ENCODE measurements at places on chromosomes 5 and 9. TPM values are rescaled to one million over a fixed set of nuclear protein-coding genes. Genes with fewer than 3 reads are reported as not detected.

- H3K4me1 ChIP-seq, result no peaks in the 10 kb centered on the region
- no peak overlapping the region for H3K27ac ChIP-seq
- no peaks in the 10 kb centered on the region for H3K27me3 ChIP-seq
- no peak overlapping the region for H3K4me3 ChIP-seq
Observed at GRCh38 chr5:43802119-43802518, 199.1 kb downstream of the NNT start.

- no peaks in the 10 kb centered on the region for H3K4me1 ChIP-seq
- no peak overlapping the region for H3K4me3 ChIP-seq
- no peak for DNase-seq
Observed at GRCh38 chr5:169557838-169558237, 25.7 kb upstream of the SPDL1 start.

- H3K27me3 ChIP-seq, result no peaks in the 10 kb centered on the region
- H3K36me3 ChIP-seq, result no peaks in the 10 kb centered on the region
- H3K27ac ChIP-seq, result no peak overlapping the region
- DNase-seq, result no peak
Observed at GRCh38 chr9:77956555-77956954, 75.1 kb downstream of the GNAQ start.

CRB2 gene
- not detected for total RNA-seq

- peak; percentile 82 for DNase-seq
- H3K4me3 ChIP-seq, result peak overlapping the region; percentile 78
- H3K27ac ChIP-seq, result peak overlapping the region; percentile 76
Observed at GRCh38 chr9:120877276-120878034, 467 bp upstream of the PHF19 start.

DNA sequence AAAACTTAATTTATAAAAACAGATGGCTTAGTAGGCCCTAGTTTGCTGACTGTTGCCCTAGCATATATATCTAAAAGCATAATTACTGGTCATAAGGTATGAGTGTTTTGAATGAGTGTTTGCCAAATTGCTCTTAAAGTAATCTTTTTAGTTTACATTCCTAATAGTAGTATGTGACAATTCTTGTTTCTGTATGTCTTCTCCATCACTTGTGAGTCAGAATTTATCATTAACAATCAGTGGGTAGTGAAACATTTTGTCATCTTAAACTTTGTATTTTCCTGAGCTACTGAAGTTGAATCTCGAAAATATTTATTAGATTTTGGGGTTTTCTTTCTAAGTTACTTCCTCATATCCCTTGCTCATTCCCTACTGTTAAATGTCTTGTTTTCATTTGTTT is 49.6 kb downstream of the APC start:
- H3K27me3 ChIP-seq, result no peaks in the 10 kb centered on the region
- no peak for DNase-seq
- no peaks in the 10 kb centered on the region for H3K4me1 ChIP-seq
- H3K36me3 ChIP-seq, result peaks cover 42% of the 10 kb centered on the region

GRCh38 chr9:95857896-95858295 is 17.6 kb upstream of the ERCC6L2 start:
- H3K27me3 ChIP-seq, result no peaks in the 10 kb centered on the region
- DNase-seq, result no peak
- H3K4me1 ChIP-seq, result no peaks in the 10 kb centered on the region
- H3K27ac ChIP-seq, result no peak overlapping the region

INSL6 gene
- not detected for total RNA-seq

AK8 gene
- total RNA-seq, result not detected

MARCOL gene
- not detected for total RNA-seq

- DNase-seq, result peak; percentile 83
- peaks cover 2% of the 10 kb centered on the region for H3K4me1 ChIP-seq
- H3K4me3 ChIP-seq, result peak overlapping the region; percentile 22
- H3K27me3 ChIP-seq, result no peaks in the 10 kb centered on the region
- H3K27ac ChIP-seq, result peak overlapping the region; percentile 16
Observed at GRCh38 chr9:133845440-133845839, 107.3 kb upstream of the SARDH start.

DNA sequence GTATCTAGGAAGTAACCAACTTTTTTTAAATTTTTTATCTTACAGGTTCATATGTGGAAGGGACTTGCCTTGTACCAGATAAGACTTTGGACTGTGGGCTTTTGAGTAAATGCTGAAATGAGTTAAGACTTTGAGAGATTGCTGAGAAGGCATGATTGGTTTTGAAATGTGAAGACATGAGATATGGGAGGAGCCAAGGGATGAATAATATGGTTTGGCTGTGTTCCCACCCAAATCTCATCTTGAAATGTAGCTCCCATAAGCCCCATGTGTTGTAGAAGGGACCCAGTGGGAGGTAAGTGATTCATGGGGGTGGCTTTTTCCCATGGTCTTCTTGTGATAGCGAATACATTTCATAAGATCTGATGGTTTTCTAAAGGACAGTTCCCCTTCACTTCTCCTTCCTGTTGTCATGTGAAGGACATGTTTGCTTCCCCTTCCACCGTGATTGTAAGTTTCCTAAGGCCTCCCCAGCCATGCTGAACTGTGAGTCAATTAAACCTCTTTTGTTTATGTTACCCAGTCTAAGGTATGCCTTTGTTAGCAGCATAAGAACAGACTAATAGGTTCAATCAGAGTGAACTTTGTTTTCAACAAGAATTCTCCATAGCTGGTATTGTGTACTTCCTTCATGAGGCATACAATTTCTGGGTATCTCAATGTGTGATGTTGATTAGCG is 535.6 kb upstream of the MEF2C start:
- H3K27me3 ChIP-seq, result no peaks in the 10 kb centered on the region
- no peaks in the 10 kb centered on the region for H3K4me1 ChIP-seq
- DNase-seq, result no peak
- H3K27ac ChIP-seq, result no peak overlapping the region
- H3K36me3 ChIP-seq, result no peaks in the 10 kb centered on the region
- no peak overlapping the region for H3K4me3 ChIP-seq

DNA sequence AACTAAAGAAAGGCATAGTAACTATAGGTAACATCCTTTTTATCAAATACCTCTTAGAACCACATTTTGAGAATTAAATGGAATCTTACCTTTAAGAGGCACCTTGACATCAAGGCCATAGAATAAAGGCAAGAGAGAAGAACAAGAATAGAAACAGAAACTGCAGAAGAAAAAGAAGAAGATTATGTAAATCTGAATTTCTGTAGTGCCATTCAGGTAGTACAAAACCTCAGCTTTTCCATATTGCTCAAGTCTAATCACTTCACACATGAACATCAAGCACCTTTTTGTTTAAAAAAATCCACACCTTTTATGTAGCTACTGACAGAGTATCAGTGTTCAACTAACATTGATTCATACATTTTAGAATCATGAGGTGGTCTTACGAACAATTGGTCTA is 91.8 kb upstream of the DPYSL3 start:
- no peaks in the 10 kb centered on the region for H3K4me1 ChIP-seq
- no peak for DNase-seq
- no peak overlapping the region for H3K4me3 ChIP-seq
- no peaks in the 10 kb centered on the region for H3K27me3 ChIP-seq

DNA sequence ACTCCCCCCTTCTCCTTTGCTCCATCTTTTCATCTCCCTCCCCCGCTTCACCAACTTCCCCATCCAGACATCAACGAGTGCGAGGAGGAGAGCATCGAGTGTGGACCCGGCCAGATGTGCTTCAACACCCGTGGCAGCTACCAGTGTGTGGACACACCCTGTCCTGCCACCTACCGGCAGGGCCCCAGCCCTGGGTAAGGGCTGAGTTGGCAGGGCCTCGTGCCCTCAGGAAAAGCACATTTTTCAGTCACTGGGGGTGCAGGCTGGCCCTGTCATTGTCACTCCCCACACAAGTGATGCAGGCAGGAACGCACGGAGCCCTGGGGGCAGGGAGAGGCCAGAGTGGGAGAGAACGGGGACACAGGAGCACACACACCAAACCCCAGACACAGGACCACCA is 12.4 kb upstream of the ASS1 start:
- no peaks in the 10 kb centered on the region for H3K36me3 ChIP-seq
- H3K27me3 ChIP-seq, result peaks cover 30% of the 10 kb centered on the region
- H3K27ac ChIP-seq, result no peak overlapping the region
- no peak for DNase-seq
- no peak overlapping the region for H3K4me3 ChIP-seq
- no peaks in the 10 kb centered on the region for H3K4me1 ChIP-seq

C1QTNF2 gene
- total RNA-seq, result 0.08 TPM

ORM1 gene
- not detected for total RNA-seq

GRCh38 chr5:121945261-121945660 is 16.5 kb upstream of the SRFBP1 start:
- no peaks in the 10 kb centered on the region for H3K4me1 ChIP-seq
- DNase-seq, result no peak
- H3K27ac ChIP-seq, result no peak overlapping the region
- H3K36me3 ChIP-seq, result no peaks in the 10 kb centered on the region
- H3K4me3 ChIP-seq, result no peak overlapping the region
- H3K27me3 ChIP-seq, result no peaks in the 10 kb centered on the region

DNA sequence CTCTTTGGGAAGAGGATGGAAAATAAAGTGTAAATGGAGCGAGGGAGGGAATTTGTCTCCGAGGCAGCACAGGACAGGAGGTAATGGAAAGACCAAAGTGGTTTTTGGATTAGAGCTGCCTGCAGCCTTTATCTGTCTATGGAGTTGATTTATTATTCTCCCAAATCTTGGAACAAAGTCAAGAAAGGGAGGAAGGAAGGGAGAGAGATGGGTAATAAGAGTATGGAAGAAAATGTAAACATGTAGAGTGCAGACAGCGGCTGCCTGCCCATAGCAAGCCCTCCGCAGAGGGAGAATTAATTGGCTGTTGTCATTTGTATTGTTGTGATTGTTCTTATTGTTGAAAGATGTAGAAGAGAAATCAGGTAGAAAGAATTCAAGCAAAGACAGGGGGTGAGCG is 15.7 kb downstream of the KCNIP1 start:
- H3K36me3 ChIP-seq, result no peaks in the 10 kb centered on the region
- no peak overlapping the region for H3K4me3 ChIP-seq
- H3K27ac ChIP-seq, result no peak overlapping the region
- H3K27me3 ChIP-seq, result no peaks in the 10 kb centered on the region
- H3K4me1 ChIP-seq, result no peaks in the 10 kb centered on the region
- DNase-seq, result no peak

DNA sequence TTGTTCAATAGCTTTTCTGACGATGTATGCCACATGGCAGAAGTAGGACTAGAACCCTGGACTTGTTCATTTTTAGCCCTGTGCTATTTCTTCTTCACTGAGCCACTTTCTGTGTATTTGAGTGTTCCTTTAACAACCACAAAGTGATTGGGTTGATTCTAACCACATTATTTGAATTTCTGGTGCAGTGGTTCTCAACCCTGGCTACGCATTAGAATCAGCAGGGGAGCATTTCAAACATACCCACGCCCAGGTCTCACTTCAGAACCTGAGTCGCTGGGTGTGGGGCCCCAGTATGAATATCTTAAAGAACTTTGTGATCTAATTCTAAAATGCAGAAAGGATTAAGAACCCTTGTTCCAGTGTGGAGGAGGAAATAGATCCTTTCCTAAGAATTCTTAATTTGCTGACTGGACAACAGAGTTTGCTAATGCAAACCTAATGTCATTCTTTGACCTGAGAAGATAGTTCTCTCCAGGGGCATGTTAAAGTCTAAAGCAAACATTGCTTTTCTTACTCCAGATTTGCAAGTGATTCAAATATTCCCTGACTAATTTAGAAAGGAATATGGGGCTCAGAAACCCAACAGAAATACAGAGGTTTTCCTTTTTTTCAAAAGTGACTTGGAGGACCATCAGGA is 75.4 kb upstream of the GDNF start:
- H3K4me3 ChIP-seq, result no peak overlapping the region
- no peak for DNase-seq
- no peaks in the 10 kb centered on the region for H3K27me3 ChIP-seq

- no peak overlapping the region for H3K4me3 ChIP-seq
- H3K27ac ChIP-seq, result no peak overlapping the region
- DNase-seq, result no peak
- H3K27me3 ChIP-seq, result no peaks in the 10 kb centered on the region
Observed at GRCh38 chr9:129263836-129264235, 85.8 kb upstream of the IER5L start.

GRCh38 chr9:112193572-112194288 is 18.6 kb upstream of the SUSD1 start:
- no peak overlapping the region for H3K4me3 ChIP-seq
- no peaks in the 10 kb centered on the region for H3K36me3 ChIP-seq
- H3K27me3 ChIP-seq, result no peaks in the 10 kb centered on the region
- H3K27ac ChIP-seq, result peak overlapping the region; percentile 41
- no peak for DNase-seq

PCDHA9 gene
- not detected for total RNA-seq

GRCh38 chr5:178287091-178287790 is 54.6 kb upstream of the PHYKPL start:
- no peak overlapping the region for H3K27ac ChIP-seq
- DNase-seq, result peak; percentile 21
- peaks cover 7% of the 10 kb centered on the region for H3K27me3 ChIP-seq
- no peak overlapping the region for H3K4me3 ChIP-seq
- H3K4me1 ChIP-seq, result peaks cover 4% of the 10 kb centered on the region

GRCh38 chr5:74539986-74540385 is 100.5 kb downstream of the ENC1 start:
- peaks cover 6% of the 10 kb centered on the region for H3K4me1 ChIP-seq
- DNase-seq, result no peak
- no peak overlapping the region for H3K4me3 ChIP-seq
- no peaks in the 10 kb centered on the region for H3K36me3 ChIP-seq
- H3K27me3 ChIP-seq, result no peaks in the 10 kb centered on the region
- no peak overlapping the region for H3K27ac ChIP-seq

- no peak for DNase-seq
- no peak overlapping the region for H3K27ac ChIP-seq
- H3K4me3 ChIP-seq, result no peak overlapping the region
- no peaks in the 10 kb centered on the region for H3K27me3 ChIP-seq
- no peaks in the 10 kb centered on the region for H3K36me3 ChIP-seq
Observed at GRCh38 chr5:56330167-56330566, 97.0 kb upstream of the ANKRD55 start.

- H3K4me1 ChIP-seq, result no peaks in the 10 kb centered on the region
- no peak overlapping the region for H3K4me3 ChIP-seq
- DNase-seq, result no peak
Observed at GRCh38 chr9:89116064-89116804, 62.4 kb downstream of the SHC3 start.

BAAT gene
- total RNA-seq, result 0.30 TPM

PGM5 gene
- total RNA-seq, result 15.0 TPM

DNA sequence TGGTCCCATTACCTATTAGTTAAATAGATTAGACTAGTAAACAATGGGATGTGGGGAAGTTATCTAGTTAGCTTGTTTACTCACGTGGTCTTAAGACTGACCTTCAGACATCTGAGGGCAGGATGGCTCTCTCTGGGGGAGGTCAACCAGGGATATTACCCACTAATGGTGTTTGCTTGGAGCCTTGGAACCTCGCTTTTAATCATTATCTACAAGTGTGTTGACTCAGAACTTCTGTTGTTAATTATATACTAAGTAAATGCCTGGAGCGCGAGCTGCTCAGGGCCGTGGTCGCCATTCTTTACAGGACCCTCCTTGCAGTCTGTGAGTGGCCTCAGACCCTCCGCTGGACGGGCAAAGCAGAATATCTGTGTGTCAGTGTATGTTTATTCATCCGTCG is 48.5 kb upstream of the ZNF354A start:
- no peak overlapping the region for H3K4me3 ChIP-seq
- no peak for DNase-seq
- no peaks in the 10 kb centered on the region for H3K36me3 ChIP-seq
- no peaks in the 10 kb centered on the region for H3K4me1 ChIP-seq
- no peak overlapping the region for H3K27ac ChIP-seq
